Testis (tissue), 5 donors: ENCODE measurements at places on chromosomes 2 and 18. TPM values are rescaled to one million over a fixed set of nuclear protein-coding genes. Genes with fewer than 3 reads are reported as not detected.

CKAP2L gene
- 11.0 TPM for total RNA-seq

GRCh38 chr2:227864161-227864756 lies 7.2 kb upstream of the DAW1 start:
- DNase-seq, result peak; percentile 24

DNA sequence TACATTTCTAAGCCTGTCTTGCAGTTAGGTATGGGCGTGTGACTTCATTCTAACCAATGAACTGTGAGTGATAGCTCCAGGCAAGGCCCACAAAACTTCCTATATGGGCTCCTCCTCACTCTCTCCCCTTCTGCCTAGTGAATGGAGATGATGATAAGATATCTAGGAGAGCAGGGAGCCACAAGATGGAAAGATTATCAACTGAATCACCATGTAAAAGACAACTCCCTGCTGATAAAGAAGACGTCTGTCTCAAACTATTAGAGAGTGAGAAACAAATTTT lies 237.1 kb downstream of the GPD2 start:
- DNase-seq, result no peak

GRCh38 chr2:236879416-236879963 lies 206.2 kb upstream of the COPS8 start:
- DNase-seq, result no peak

FBXO41 gene
- total RNA-seq, result 11.1 TPM

HMSD gene
- total RNA-seq, result 0.39 TPM

DNA sequence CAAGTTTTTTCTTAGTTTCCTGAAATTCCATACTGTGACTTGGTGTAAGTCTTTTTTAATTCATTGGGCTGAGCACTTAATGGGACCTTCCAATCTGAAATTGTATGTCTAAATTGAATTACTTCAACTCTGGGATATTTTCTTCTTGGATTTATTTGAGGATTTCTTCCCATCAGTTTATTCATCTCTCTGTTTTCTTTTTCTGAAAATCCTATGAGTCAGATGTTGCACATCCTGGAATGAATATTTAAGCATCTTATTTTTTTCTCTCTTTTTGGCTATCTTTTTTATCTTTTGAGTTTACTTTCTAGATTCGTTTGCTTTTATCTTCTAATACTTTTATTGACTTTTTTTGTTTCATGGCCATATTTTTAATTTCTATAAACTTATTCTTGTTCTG lies 55.4 kb upstream of the ACYP2 start:
- no peak for DNase-seq

- DNase-seq, result no peak
These were observed 1.4 kb upstream of the CAPN10 start for GRCh38 chr2:240585101-240585500.

- DNase-seq, result no peak
These were observed 205.0 kb downstream of the UXS1 start for GRCh38 chr2:105989070-105989469.

DNA sequence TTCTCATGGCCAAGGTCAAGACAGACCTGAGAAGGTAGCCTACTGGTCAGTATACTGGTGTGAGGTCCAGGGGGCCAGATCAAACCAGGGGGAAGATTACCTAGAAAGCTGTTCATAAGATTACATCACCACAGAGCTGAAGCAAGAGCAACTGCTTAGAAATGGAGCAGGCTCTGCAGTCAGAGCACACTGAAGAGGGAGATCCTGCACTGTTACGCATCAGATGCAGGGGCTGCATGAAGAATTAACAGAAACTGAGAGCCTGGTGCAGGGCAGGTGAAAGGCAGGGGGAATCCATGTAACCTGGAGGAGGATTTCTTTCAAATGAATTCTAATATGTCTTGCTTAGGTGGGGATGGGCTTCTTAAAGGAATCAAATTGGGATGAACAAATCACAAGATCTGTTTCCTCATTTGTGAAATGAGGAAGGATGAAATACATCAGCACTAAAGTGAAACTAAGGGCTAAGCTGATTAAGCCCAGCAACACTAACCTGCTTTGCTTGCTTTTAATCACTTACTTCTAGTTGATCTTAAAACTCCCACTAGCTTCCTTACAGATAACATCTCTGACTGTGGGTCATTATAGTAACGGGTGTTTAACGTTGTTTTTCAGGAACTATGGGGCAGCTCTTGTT lies 74.3 kb upstream of the ADAM23 start:
- no peak for DNase-seq

- no peak for DNase-seq
These were observed 475.8 kb downstream of the TXNL1 start for GRCh38 chr18:56162311-56163265.

MC5R gene
- total RNA-seq, result 0.74 TPM

DNA sequence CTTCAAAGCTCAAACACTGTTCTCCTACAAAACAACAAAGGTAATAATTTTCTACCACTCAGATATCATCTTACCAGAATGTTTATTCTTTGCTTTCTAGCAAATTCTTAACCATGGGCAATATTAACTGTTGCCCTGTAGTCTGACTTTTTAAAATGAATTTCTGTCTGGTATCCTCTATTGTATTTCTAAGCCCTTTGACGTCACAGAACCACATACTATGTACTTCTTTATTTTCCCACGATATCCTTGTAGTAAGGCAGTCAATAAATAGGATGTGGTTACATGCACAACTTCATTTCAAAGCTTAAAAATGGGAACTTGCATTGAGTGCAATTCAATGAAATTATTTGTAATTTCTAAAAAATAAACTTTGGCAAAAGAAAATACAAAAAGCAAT lies 58.7 kb downstream of the THADA start:
- DNase-seq, result no peak

DNA sequence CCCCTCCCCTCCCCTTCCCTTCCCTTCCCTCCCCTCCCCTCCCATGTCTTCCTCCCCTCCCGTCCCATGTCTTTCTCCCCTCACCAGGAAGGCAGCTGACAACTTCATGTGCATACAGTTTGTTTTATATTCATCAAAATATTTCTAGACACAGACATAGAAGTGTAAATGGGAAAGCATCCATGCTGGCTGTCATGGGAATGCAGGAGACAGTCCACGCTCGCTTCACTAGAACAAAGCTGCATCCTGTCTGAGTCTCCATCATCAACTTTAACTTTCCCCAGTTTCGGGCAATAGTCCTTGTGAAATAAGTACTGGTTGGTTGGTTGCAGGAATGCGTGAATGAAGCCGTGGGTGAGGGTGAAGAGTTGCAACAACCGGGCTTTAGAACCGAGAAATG lies 226.9 kb downstream of the DCDC2C start:
- DNase-seq, result no peak

- DNase-seq, result no peak
These were observed 3.2 kb upstream of the UGT1A6 start for GRCh38 chr2:233689501-233689900.

DNA sequence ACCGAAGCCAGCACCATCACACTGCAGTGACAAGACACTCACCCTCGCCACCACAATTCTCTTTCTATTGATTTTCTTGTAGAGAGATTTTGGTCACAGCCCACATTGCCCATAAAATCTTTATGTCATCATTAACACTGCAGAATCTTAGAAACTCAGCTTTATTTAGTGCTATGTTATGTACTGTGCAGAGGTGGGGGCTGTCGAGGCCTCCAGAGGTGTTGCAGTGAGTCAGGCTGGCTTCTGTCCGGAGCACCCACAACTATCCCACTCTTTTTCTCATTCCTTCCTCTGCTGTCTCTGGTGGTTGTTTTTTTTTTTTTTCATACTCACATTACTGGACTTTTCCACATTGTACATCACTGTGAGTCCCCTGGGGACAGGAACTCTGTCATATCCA lies 677.4 kb upstream of the HS6ST1 start:
- no peak for DNase-seq

- DNase-seq, result no peak
These were observed 151.4 kb downstream of the LRRTM1 start for GRCh38 chr2:80153151-80153550.

DNA sequence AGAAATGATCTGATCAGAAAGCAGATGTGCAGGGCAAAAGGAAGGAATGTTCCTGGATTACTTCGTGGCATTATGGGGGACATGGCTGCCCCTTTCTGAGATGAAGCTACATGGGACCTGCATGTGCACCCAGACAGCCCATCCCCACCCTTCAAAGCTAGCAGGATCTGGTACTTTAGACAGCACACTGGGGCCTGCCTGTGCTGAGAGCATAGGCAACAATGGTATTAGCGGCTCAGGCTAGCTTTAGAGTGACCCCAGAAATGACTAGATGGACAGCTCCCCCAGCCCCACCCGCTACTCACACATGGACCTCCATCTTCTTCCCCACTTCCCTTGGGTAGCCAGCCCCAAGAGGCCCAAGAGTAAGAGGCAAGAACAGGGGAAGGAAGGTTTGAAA lies 61.5 kb upstream of the NFE2L2 start:
- no peak for DNase-seq

GRCh38 chr2:57806449-57806968 lies 240.1 kb upstream of the VRK2 start:
- DNase-seq, result no peak

- DNase-seq, result no peak
These were observed 90.9 kb downstream of the RAPGEF4 start for GRCh38 chr2:172826522-172826921.

- no peak for DNase-seq
These were observed 617.0 kb upstream of the CDH2 start for GRCh38 chr18:28793901-28794300.

GRCh38 chr2:38243186-38243880 lies 133.7 kb downstream of the ATL2 start:
- no peak for DNase-seq

GRCh38 chr18:75291460-75291859 lies 80.9 kb downstream of the TSHZ1 start:
- DNase-seq, result no peak

DAPL1 gene
- not detected for total RNA-seq

GRCh38 chr18:57771193-57771592 lies 31.9 kb downstream of the ATP8B1 start:
- no peak for DNase-seq

GRCh38 chr2:201235860-201236811 lies 24.2 kb upstream of the CASP8 start:
- peak; percentile 79 for DNase-seq

GRCh38 chr2:144331674-144332355 lies 188.1 kb downstream of the ZEB2 start:
- DNase-seq, result peak; percentile 75

DNA sequence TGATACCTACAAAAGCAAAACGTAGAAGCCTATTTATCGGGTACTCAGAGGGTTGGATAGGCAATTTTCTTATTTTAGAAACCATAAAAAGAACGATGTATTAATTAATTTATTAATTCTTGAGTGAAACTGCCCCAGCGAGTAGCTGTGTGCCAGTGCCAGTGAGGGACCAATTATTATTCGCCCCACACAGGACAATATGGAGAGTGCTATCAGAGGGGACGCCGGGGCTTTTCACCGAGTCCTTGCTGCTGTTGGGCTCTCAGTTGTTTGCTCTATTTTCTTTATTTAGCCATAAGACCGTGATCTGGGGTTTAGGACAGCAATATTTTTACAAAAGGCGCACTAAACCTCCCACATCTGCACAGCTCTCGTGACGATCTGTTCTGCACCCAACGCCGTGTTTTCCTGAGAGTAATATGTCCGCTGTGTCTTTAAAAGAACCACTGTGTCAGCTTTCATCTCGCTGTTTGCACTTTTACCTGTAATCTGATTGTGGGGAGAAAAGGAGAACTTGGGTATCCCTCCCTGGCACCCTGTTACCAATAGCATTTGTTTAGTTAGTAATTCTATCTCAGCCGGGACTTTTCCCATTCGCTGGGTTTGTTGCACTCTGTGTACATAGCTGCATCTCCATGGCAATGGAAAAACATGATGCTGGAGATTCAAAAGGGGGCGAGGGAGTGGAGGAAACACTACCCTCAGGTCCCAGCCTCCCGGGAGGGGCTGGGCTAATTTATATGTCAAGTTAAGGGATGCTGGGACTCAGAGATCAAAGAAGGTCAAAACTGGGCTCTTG lies 30.1 kb upstream of the ZNF516 start:
- peak; percentile 70 for DNase-seq

GRCh38 chr2:229910147-229910831 lies 11.5 kb downstream of the TRIP12 start:
- no peak for DNase-seq

HOXD8 gene
- 39.8 TPM for total RNA-seq

STK39 gene
- 41.8 TPM for total RNA-seq

DNA sequence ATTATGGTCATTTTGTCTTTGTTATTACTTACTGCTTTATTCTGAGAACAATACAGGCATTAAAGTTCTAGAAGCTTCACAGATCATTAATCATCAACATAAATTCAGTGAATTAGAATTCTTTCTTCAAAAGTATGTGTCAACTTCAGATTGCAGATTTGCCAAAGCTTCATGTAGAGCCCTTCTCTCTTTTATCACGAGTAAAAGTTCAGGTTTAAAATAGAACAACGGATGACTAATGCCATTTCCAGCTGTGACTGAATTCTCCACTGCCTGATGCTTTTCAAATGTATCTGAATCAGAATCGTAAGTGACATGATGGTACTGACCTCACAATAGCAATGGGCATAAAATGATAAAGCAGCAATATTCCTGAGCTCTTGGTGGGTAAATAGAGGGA lies 116.0 kb downstream of the ABCA12 start:
- no peak for DNase-seq

DUSP19 gene
- total RNA-seq, result 3.8 TPM

DTNA gene
- total RNA-seq, result 96.0 TPM

GRHL1 gene
- 8.3 TPM for total RNA-seq

- no peak for DNase-seq
These were observed 62.9 kb upstream of the SERTAD2 start for GRCh38 chr2:64716569-64716968.

DNA sequence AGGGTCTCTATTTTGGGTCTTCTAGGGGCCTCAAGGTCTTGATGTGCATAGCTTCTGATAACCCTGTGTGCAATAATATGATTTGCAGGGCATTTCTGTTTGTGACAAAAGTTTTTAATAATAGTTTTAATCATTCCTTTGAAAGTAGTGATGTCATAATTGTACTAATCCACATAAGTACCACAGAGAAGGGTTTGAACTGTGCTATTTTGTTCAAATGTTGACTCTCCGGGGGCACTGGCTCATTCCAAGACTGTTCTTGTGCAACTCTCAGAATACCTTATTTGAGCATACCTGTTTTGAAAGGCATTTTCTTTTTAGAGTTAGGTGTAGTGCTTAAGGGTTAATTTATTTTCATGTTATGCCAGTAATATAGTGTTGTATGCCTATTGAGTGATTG lies 41.6 kb downstream of the PLEKHB2 start:
- DNase-seq, result no peak

- DNase-seq, result no peak
These were observed 30.9 kb upstream of the LRRTM1 start for GRCh38 chr2:80335411-80335810.

DNA sequence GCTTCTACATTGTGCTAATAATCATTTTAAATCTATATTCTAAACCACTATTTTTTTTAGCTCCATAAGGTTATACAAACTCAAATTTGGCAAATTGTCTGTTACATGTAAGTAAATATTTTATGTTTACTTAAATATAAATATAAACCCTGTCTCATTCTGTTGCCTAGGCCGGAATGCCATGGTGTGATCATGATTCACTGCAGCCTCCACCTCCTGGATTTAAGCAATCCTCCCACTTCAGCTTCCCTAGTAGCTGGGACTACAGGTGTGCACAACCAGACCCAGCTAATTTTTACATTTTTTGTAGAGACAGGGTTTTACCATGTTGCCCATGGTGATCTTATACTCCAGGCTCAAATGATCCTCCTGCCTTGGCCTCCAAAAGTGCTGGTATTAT lies 124.7 kb downstream of the MEIS1 start:
- no peak for DNase-seq
